Activated CD8-positive, alpha-beta memory T cell treated with anti-CD3 and anti-CD28 coated beads, Interleukin-2, amount 50 U/mL, for 48 hours (primary cell): ENCODE measurements at places on chromosomes 4 and X.
A peak's percentile ranks its signal among the peaks of the same experiment; 100 is the strongest.

GRCh38 chr4:57071326-57071725 lies 38.9 kb downstream of the IGFBP7 start:
- no peak for DNase-seq

DNA sequence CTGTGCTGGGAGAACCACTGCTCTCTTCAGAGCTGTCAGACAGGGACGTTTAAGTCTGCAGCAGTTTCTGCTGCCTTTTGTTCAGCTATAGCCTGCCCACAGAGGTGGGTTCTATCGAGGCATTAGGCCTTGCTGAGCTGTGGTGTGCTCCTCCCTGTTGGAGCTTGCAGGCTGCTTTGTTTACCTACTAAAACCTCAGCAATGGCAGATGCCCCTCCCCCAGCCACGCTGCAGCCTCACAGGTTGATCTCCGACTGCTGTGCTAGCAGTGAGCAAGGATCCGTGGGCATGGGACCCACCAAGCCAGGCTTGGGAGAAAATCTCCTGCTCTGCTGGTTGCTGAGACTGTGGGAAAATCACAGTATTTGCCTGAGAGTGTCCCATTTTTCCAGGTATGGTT lies 133.8 kb upstream of the UBQLN2 start:
- DNase-seq: no peak

GRCh38 chr4:38728631-38729141 lies 54.1 kb downstream of the TLR10 start:
- DNase-seq: no peak

- DNase-seq: no peak
Measured at GRCh38 chr4:98314791-98315565, 53.8 kb downstream of the RAP1GDS1 start.

DNA sequence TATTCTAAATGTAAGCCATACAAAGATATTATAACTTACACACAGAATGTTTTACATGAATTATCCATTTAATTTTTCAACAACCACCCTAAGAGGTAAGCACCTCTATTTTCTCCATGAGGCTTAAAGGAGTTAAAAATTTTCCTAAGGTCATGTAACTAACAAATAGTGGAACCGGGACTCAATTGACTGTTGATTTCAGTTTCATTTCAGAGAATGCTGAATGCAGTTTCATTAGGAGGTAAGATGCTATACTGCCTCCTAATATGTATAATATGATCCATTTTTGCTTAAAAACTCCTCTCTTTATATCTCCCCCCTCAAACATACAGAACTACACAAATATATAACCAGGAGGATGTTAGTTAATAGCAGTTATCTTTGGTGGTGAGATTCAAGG lies 29.1 kb downstream of the PHKA1 start:
- DNase-seq: no peak

- no peak for DNase-seq
Measured at GRCh38 chr4:109359040-109359646, 56.7 kb upstream of the COL25A1 start.

- DNase-seq: no peak
Measured at GRCh38 chr4:1800805-1801204, 7.7 kb downstream of the FGFR3 start.

- DNase-seq: no peak
Measured at GRCh38 chr4:166366012-166366411, 493.0 kb downstream of the TLL1 start.

DNA sequence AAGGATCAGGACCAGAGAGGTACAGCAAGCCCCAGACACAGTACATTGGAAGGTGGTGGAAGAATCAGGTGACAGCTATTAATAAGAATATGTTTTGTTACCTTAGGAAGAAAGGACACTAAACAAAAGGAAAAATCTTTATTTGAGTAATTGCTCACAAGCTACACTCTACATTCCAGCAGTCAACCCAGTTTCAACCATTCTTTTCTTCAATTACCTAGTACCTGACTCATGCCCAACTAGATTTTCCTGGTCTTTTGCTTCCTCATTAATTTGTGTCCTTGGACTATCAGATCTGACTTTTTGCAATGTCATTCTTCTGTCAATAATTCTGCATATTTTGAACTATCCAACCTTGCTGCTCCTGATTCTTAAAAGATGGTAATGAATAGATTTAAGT lies 22.5 kb upstream of the GLRA2 start:
- DNase-seq: no peak

GRCh38 chrX:42739258-42739657 lies 38.7 kb downstream of the PPP1R2C start:
- no peak for DNase-seq

- no peak for DNase-seq
Measured at GRCh38 chr4:172740434-172740833, 428.2 kb upstream of the GALNT7 start.

DNA sequence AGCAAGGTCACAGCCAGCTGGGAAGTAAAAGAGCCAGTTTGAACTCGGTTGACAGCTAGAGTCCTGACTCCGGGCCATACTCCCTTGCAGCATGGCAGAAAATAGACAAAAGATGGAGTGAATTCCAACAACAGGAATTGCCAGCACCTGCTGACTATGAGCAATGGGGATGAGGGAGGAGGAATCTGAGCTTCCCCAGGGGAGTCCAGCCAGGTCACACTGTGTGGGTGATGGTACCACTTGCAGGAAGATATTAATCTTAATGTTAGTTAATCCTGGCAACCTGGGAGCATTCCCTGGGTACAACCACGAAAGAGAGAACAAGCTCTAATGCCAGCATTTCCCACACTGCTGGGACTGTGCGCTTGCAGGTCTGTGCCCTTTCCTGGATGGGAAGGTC lies 48.1 kb upstream of the S100G start:
- DNase-seq: no peak

DNA sequence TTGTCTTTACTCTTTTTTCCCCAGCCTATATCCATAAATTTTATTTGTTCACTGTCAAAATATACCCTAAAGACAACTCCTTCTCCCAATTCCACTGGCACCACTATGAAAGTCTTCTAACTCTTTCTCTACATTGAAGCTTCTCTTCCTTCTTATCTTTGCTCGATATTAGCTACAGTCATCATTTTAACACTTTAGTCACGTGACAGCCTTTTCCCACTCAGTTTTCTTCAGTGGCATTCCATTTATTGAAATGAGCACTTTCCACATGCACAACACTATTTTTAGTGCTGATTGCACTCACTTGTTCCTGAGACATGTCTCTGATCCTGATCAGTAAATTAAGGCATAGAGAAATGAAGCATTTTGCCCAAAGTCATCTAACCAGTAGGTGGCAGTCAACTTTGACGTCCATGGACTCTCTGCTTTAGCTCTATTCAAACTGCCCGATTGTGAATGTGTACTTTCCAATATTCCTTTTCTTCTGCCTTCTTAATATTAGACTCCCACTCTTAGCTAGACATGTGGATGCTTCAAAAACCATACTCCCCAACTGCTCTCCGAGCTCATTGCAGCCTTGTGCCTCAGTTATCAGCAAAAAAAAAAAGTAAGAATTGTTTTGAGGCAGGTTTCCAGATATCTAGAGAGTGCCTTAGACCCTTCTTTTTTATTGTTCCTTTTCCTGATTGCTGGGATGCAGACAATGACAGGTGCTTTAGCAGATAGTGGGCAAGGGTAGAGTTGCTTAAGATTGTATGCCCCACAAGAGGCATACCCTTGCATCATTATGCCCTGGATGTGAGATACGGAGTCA lies 394.4 kb upstream of the ADGRL3 start:
- no peak for DNase-seq

DNA sequence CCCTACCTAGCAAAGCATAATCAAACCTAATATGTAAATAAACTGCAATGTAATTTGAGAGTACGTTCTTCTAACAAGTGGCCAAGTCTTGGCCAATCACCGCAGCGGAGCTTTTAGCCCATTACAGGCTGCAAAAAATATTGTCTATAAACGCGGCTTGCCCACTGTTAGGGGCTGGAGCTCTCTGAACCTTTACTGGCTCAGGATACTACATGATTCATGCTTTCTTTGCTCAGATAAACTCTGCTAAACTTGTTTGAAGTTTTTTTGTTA lies 990 bp upstream of the HADH start:
- no peak for DNase-seq

GRCh38 chr4:26294904-26295303 lies 25.9 kb upstream of the RBPJ start:
- DNase-seq: no peak

DNA sequence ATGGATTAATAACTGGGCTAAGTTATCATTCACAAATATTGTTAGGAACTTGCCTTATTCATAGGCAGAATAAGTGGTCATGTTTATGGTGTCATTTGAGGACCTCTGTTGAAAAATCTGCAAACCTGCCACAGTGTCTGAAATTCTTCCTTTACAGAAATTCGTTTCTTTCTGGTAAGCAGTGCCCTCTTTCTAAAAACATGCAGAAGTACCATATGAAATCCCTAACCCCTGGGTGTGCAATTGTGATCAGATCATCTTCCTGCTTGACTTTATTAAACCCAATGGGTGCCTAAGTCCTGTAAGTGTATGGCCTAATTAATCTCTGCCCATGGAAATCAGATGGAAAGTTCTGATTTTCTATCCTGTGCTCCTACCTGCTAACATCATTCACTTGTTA lies 4.4 kb upstream of the HTATSF1 start:
- DNase-seq: no peak

- DNase-seq: no peak
Measured at GRCh38 chr4:41098093-41099048, 116.0 kb downstream of the APBB2 start.

- peak; percentile 57 for DNase-seq
Measured at GRCh38 chrX:129980001-129980401, 2.4 kb upstream of the BCORL1 start.
